ENCODE measurements at places on chromosomes 12 and 14.

DNA sequence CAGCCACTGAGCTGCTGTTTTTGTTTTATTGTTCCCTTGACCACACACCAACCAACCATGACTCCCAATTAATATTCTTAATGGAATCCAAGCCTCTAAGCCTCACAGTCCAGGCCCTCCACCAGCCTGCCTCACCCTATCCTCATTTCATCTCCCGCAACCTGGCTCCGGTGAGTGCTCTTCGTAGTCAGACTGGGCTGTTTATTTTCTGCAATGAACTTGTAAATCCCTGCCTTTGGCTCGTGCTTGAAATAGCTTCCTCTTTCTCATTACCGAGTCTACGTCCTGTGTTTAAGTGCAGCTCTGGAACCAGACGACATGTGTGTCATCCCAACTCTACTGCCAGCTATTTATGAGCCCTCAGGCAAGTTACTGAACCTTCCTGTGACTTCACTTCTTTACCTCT, 12.4 kb upstream of the ETFBKMT start:
- no peak for DNase-seq

GRCh38 chr12:32600681-32601080, 78.4 kb upstream of the DNM1L start:
- DNase-seq, result no peak

DNA sequence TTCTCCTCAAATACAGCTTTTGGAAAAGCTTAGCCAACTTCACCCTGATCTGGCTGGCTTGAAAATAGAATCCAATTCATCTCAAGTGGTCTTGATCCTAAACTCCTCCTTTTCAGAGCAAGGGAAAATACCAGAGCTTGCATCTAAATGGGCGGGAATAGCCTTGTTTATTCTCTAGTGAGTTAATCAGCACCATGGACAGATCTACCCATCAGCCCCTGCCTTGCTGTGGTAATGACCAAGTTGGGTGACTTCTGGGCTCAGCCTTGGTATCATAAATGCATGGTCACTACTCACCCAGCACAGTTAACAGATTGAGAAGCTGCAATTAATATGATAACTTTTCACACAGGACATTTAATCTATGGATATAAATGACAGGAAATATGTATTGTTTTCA, 196.6 kb downstream of the GLT1D1 start:
- DNase-seq, result no peak

GRCh38 chr14:73903028-73903427, 16.4 kb downstream of the ZNF410 start:
- DNase-seq, result no peak

DNA sequence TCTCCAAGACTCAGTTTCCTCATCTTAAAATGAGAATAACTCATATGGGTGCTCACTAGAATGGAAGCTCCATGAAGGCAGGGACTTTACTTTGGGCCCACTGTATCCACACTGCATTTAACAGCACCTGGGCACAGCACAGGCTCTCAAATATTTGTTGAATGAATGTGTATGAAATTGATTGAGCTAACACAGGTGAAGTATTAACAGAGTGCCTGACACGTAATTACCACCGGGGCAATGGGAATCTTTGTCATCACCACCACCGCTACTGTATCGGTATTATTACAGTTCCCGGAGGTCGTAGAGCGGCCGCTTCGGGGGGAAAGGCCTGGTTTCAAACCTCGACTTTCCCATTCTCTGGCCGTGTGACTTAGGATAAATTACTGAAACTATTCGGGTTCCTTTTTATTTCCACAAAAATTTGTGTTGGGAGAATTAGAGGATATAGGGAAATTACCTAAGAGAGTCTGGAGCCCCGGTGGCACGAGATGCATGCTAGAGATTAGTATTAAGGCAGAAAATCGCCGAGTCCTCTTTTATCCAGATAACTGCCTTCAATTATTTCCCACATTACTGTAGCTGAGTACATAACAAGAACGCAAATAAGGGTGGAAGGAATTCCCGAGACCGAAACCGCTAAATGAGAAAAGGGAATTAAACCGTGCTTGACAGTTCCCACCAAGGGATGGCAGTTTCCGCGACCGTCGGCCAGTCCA, 1.0 kb upstream of the RIC8B start:
- DNase-seq, result no peak

DNA sequence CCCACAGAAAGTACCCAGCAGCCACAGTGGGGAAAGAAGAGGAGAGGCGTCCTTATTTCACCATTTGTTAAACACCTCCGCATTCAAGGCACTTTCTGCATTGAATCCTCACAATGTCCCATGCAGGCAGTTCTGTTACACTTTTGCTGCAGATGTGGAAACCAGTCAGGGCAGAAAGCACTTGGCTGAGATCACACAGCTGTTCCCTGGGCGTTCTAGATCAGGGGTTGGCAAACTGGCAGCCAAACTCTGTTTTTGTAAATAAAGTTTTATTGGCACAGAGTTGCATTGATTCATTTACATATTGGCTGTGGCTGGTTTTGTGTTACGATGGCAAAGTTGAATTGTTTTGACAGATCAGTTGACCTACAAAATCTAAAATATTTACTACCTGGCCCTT, 20.1 kb downstream of the FOXN4 start:
- no peak for DNase-seq

- no peak for DNase-seq
Measured at GRCh38 chr14:50232276-50232642, 881 bp upstream of the SOS2 start.

DNA sequence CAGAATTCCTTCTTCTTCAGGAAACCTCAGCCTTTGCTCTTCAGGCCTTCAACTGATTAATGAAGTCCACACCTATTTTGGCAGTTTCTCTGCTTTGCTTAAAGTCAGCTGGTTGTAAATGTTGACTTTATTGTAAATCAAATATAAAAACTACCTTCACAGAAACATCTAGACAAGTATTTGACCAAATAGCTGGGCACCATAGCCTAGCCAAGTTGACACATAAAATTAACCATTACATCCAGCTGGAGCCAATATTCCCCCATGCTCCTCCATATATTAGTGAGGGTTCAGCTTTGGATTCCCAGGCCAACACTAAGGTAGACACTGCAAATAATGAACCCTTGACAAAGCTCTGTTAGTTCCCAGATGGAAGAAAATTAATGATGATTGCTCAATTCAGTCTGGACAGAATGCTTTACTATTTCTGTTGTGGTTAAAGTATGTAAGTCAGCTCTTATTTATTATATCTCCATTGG, 125.5 kb downstream of the ZFP36L1 start:
- no peak for DNase-seq
